ENCODE measurements at places on chromosomes 12 and 14.

- DNase-seq = no peak
Measured at GRCh38 chr12:63045020-63045860, 105.8 kb downstream of the AVPR1A start.

GRCh38 chr14:28407996-28408395 is 358.6 kb upstream of the FOXG1 start:
- no peak for DNase-seq

- no peak for DNase-seq
Measured at GRCh38 chr14:96078625-96079016, 39.5 kb downstream of the C14orf132 start.

DNA sequence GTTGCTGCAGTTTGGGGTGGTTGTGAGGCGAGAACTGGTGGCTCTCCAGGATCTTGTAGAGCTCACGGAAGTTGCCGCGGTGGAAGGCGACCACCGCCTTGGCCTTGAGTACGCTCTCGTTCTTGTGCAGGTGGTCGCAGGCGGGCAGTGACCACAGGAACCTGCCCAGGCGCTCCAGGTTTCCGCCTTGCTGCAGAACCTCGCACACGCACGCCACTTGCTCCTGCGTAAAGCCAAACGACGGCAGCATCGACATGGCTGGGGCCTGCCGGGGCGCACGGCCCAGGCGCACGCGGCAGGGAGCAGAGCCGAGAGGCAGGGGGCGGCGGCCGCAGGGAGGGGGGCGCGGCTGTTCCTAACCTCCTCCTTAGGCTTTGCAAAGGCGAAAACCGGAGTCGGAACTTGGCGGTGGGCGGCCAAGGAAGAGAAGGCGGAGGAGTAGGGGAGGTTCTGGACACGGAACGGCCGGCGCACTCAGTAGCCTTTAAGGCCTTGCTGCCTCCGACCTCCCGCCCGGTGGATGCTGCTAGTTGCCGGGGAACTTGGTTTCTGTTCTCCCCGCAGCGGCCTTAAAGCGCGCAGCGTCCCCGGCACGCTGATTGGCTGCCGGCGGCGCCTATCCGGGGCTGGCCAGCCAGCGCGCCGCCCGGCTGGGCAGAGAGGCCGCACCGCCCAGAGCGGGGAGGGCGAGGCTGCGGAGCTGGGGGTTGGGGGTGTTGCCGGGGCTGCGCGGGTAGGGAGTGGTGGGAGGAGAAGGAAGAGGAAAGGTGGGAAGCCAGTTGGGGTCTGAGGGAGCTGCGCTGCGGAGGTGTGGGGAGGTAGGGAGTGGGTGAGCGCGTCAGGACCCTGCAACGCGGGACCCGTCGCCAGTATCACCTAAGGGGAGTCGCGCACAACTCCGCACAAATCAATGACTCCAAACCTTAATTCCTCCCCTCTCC is at the start of gene SIX1:
Gene SIX1 (minus strand): TSS at position 544 of the 941 bp plus-strand sequence. CDS start 288 bp downstream, at position 256.
- DNase-seq = peak; percentile 70

GRCh38 chr12:82567688-82568087 is 119.0 kb upstream of the TMTC2 start:
- no peak for DNase-seq

DNA sequence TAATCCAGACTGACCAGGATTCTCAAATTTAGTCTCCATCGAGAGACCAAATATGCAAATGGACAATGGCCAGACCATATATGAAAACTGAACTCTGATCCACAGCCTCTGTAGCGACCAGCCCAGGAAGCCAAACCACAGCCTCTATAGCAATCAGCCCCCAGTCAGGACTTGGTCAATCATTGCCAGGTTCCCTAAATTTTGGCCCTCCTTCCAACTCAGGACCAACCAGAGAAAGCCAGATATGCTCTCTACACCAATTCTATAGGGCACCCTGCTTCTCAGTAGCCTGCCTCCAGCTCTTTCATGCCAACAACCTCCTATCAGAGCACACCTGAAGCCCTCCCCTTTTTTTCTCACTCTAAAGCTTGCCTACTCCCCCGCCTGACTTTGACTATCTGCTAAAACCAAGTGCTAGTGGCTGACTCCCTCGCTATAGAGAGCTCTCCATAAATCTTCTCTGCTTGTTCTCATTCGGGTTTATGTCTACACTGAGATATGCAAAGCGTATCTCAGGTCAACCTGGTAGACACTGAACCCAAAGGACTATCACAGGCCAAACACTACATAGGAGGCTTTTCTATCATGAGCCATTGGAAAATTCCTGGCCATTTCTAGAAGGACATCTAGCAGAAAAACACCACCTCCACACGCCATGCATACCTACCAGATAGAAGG is 110.5 kb upstream of the FUT8 start:
- no peak for DNase-seq

DNA sequence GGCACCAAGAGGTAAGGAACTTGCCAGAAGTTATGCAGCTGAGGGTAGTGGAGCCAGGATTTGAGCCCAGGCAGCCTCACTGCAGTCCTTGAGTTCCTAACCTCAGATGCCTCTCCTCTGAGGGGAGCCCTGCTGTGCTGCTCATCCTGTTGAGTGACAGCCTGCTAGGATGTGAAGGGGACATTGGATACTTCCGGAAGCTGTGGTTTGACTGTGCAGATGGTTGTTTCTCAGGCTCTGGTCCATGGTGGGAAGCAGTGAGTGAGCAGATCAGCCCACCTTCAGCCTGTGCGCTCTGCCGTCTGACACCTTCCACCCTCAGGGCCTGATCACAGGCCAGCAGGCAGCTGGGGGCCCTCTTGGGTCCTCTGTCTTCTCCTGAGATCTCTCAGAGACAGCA is 253.2 kb downstream of the CACNA1C start:
- no peak for DNase-seq

DNA sequence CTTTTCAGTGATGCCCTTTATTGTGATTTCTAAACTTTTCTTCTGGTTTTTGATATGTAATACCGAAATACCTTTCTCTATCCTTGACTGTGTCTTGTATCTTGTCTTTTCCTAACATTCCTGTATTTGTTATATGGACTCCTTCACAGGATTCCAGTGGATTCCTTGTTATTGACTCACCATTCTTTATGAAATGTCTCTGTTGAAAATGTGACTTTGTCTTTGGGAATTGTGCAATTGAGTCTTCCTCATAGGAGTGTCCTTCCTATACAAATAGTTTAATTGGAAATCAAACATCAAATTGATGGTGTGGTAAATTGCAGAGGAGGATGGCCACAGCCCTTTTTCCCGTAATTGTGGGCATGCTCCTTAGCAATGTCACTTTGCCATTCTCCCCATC is 296.6 kb upstream of the KITLG start:
- no peak for DNase-seq

DNA sequence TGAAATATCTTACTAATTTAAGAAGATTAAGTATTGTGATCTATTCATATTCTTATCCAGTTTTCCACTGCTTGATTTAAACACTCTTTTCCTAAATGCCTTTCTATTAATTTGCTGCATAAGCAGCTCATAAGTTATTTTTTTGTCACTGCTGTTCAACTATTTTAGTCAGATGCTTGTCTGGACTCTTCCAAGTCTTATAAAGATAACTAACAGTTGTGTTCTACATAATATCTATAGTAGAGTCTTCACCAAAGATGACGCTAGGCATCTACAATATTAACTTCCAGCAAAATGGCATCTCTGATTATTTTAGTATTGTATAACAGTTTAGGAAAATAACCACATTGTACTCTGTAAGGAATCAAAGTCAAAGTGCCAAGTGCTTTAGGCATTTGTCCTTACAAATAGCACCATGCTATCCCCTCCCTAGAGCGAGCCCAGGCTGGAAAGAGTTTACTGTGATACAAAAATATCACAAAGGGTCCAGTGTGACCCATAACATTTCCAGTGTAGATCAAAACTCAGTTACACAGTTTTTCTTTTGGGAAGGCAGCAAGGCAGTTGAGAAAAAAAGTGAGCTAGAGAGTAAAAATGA is 98.2 kb downstream of the DENND5B start:
- DNase-seq = no peak

GRCh38 chr14:28305938-28306337 is 460.6 kb upstream of the FOXG1 start:
- DNase-seq = no peak

DNA sequence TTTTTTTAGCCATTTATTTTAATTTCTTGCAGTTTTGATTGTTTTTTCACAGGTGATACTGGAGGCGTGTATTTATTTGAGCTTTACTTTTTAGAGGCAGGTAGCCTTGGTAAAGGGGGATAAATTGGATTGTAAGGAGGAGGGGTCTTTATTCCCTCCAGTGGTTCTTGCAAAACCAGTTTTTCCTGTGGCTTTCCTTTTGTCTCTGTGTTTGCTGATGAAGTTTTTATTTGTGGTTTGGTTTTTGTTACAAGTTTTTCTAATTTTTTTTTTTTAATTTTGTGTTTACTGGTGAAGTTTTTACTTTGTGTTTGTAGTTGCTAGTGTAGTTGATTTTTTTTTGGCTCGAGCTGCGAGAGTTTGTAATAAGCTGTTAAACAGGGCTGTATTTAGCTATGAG is 278.5 kb downstream of the PRKD1 start:
- no peak for DNase-seq

DNA sequence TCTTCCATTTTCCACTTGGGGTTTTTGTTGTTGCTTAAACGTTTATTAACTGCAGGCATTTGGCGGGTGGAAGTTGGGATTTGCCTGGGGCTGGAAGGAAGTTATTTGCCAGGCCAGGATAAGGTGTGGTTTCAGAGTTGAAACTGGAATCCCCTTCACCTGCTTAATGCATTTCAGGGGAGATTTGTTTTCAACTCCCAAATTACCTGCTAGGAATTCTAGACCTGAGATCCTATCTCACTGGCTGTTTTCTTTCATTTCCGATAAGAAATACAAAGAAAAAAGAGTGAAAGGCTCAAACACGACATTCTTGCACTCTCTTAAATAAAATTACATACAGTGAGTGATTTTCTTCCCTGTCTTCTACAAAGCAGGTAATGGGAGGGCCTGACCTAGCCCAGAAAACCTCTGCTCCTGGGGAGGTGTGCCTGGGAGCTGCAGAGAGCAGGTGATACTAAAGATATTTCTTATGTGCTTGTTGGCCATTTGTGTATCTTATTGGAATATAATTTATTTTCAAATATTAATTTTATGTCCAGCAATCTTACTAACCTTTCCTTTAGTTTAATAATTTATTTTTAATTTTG is 278.2 kb downstream of the ZFP36L1 start:
- no peak for DNase-seq

Data from endothelial cell (in vitro differentiated cells).